ENCODE measurements at places on chromosomes 12 and 14. TPM values are rescaled to one million over a fixed set of nuclear protein-coding genes. Genes with fewer than 3 reads are reported as not detected.
A peak's percentile ranks its signal among the peaks of the same experiment; 100 is the strongest.

DNA sequence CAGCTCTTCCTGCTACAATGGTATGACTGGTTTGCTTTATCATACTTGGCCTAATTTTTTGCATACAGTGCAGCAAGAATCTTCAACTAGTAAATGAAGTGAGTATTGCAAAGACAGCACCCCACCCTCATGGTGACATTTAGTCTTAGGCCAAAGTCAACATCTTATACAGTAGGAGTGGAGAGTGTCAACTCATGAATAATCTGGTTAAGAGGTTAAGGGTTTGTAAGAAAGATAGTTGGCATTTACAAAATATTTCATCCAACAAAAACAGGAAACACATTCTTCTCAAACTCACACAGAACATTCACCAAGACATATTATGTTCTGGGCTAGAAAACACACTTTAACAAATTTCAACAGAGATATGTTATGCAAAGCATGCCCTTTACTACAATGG, 2.2 kb upstream of the OAS1 start:
- no peak overlapping the region for H3K4me3 ChIP-seq
- no peaks in the 10 kb centered on the region for H3K36me3 ChIP-seq
- peaks cover 32% of the 10 kb centered on the region for H3K4me1 ChIP-seq
- H3K27me3 ChIP-seq, result no peaks in the 10 kb centered on the region

DNA sequence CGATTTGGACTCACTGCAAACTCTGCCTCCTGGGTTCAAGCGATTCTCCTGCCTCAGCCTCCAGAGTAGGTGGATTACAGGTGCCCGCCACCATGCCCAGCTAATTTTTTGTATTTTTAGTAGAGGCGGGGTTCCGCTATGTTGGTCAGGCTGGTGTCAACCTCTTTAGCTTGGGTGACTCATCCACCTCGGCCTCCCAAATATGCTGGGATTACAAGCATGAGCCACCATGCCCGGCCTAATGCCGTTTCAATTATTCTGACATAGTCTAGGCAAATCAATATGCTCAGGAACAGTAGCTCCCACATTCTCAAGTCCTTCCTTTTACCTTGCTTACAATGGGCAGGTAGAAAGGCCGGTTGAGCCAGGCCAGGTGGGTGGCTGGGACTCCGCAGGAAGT, 82.0 kb upstream of the EEA1 start:
- DNase-seq, result no peak
- no peaks in the 10 kb centered on the region for H3K27me3 ChIP-seq
- no peaks in the 10 kb centered on the region for H3K36me3 ChIP-seq
- peaks cover 78% of the 10 kb centered on the region for H3K4me1 ChIP-seq
- H3K27ac ChIP-seq, result no peak overlapping the region

TGM1 gene
- 10.6 TPM for polyA plus RNA-seq

- no peak for DNase-seq
- no peaks in the 10 kb centered on the region for H3K27me3 ChIP-seq
- no peaks in the 10 kb centered on the region for H3K4me1 ChIP-seq
- no peak overlapping the region for H3K27ac ChIP-seq
- H3K36me3 ChIP-seq, result no peaks in the 10 kb centered on the region
- H3K4me3 ChIP-seq, result no peak overlapping the region
Observed at GRCh38 chr12:91744597-91744996, 401.0 kb downstream of the BTG1 start.

VASH1 gene
- 0.42 TPM for polyA plus RNA-seq

GRCh38 chr14:69501423-69501838, 16.9 kb downstream of the PLEKHD1 start:
- H3K4me1 ChIP-seq, result peaks cover 12% of the 10 kb centered on the region
- H3K4me3 ChIP-seq, result no peak overlapping the region
- DNase-seq, result no peak

GRCh38 chr12:42474391-42474790, 115.2 kb downstream of the PRICKLE1 start:
- H3K4me1 ChIP-seq, result no peaks in the 10 kb centered on the region
- no peaks in the 10 kb centered on the region for H3K36me3 ChIP-seq
- peaks cover under 1% of the 10 kb centered on the region for H3K27me3 ChIP-seq

DNA sequence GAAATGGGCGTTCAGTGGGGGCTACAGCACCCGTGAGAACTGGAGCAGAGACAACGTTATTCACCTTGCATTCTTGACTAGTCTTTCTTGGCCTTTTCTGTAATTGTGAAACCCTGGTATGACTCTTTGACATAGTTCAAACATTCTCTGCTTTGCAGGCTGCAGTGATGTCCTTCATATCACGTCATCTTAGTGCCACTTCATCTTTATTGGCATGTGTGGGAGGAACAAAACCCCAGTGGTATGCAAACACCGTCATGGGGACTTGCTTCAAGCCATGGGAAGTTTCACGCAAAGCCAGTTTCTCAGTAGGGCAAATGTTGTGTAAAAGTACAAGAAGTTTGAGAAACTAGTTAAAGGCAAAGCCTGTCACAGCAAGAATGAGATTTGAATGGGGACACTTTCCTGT, 20.2 kb upstream of the DUSP16 start:
- H3K27me3 ChIP-seq, result no peaks in the 10 kb centered on the region
- H3K27ac ChIP-seq, result no peak overlapping the region
- peaks cover 35% of the 10 kb centered on the region for H3K4me1 ChIP-seq
- DNase-seq, result peak; percentile 71
- H3K36me3 ChIP-seq, result no peaks in the 10 kb centered on the region

GRCh38 chr12:124317400-124317799, 22.5 kb downstream of the RFLNA start:
- H3K4me1 ChIP-seq, result no peaks in the 10 kb centered on the region
- no peak for DNase-seq
- peaks cover 10% of the 10 kb centered on the region for H3K27me3 ChIP-seq
- no peaks in the 10 kb centered on the region for H3K36me3 ChIP-seq
- H3K4me3 ChIP-seq, result no peak overlapping the region

TAS2R7 gene
- polyA plus RNA-seq, result not detected

- H3K4me3 ChIP-seq, result no peak overlapping the region
- H3K27ac ChIP-seq, result no peak overlapping the region
- H3K27me3 ChIP-seq, result no peaks in the 10 kb centered on the region
- no peaks in the 10 kb centered on the region for H3K36me3 ChIP-seq
- no peak for DNase-seq
- H3K4me1 ChIP-seq, result peaks cover 36% of the 10 kb centered on the region
Observed at GRCh38 chr12:70252832-70253231, 9.6 kb downstream of the CNOT2 start.

DNA sequence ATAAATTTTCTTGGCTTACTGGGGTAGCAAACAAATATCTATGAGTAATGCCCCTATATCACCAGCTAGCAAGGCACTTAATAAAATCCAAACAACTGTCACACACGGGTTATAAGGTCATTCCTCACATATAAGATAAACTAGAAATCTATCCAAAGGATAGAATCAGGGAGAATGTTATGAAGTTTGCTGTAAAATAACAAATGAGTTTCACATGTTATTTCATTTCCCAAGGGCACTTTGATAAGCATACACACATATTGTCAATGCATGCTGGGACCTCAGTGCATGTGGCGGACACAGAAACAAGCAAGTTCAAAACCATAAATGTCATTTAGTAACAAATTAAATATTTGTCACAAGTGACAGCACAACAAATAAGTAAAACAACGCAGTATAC, 429.4 kb downstream of the GXYLT1 start:
- DNase-seq, result no peak
- no peak overlapping the region for H3K27ac ChIP-seq
- no peak overlapping the region for H3K4me3 ChIP-seq
- no peaks in the 10 kb centered on the region for H3K27me3 ChIP-seq

SLC41A2 gene
- 1.8 TPM for polyA plus RNA-seq

DNA sequence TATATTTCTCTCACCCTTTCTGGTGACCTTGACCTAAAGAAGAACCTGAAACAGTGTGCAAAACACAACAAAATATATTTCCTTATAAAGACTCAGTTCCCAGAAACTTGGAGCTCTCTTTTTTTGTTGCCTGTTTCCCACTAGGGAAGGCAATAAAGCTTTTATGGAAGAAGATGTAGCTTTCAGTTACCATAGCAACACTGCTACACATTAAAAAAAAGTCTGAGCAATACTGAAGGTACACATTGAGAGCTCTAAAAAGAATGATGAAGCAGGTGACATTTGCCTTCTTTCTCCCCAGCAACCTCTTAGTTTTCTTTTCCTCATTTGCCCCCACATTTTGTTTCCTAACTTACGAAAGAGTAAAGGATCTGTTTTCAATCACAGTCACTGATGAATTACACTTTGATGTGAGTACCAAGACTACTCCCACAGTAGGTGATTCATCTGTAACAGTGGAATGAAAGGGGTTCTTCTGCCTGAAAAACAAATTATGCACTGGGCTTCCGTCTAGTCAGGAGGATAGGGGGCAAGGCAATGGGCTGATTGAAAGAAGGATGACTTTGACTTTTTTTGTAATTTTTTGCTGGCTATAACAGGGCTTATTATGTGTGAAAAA, 1.1 kb upstream of the CATSPERB start:
- no peaks in the 10 kb centered on the region for H3K27me3 ChIP-seq
- H3K4me3 ChIP-seq, result no peak overlapping the region
- DNase-seq, result no peak
- no peaks in the 10 kb centered on the region for H3K4me1 ChIP-seq
- no peak overlapping the region for H3K27ac ChIP-seq

PRKAB1 gene
- 36.0 TPM for polyA plus RNA-seq

- H3K4me1 ChIP-seq, result peaks cover 14% of the 10 kb centered on the region
- H3K27me3 ChIP-seq, result 0 out of 3 replicates have a peak, but pooled peaks cover 5% of the 10 kb centered on the region
- H3K4me3 ChIP-seq, result no peak overlapping the region
Observed at GRCh38 chr12:110704750-110705149, 15.8 kb upstream of the HVCN1 start.

CMA1 gene
- not detected for polyA plus RNA-seq

GRCh38 chr12:52699960-52700359, 3.4 kb downstream of the KRT77 start:
- no peak overlapping the region for H3K4me3 ChIP-seq
- H3K36me3 ChIP-seq, result no peaks in the 10 kb centered on the region
- peaks cover 20% of the 10 kb centered on the region for H3K27me3 ChIP-seq
- no peak overlapping the region for H3K27ac ChIP-seq
- DNase-seq, result no peak
- no peaks in the 10 kb centered on the region for H3K4me1 ChIP-seq

DNA sequence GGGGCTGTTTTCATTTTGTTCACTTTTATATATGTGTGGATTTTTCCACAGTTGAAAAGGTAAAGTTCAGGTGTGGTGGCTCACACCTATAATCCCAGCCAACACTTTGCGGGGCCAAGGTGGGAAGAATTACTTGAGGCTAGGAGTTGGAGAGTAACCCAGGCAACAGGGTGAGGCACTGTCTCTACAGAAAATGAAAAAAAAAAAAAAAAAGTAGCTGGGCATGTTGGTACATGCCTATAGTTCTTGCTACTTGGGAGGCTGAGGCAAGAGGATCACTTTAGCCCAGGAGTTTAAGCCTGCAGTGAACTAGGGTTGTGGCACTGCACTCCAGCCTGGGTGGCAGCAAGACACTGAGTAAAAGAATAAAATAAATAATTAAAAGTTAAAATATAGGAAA, 326.5 kb downstream of the NAV3 start:
- no peaks in the 10 kb centered on the region for H3K27me3 ChIP-seq
- no peak for DNase-seq
- H3K27ac ChIP-seq, result no peak overlapping the region
- no peak overlapping the region for H3K4me3 ChIP-seq
- no peaks in the 10 kb centered on the region for H3K4me1 ChIP-seq
- H3K36me3 ChIP-seq, result no peaks in the 10 kb centered on the region

DNA sequence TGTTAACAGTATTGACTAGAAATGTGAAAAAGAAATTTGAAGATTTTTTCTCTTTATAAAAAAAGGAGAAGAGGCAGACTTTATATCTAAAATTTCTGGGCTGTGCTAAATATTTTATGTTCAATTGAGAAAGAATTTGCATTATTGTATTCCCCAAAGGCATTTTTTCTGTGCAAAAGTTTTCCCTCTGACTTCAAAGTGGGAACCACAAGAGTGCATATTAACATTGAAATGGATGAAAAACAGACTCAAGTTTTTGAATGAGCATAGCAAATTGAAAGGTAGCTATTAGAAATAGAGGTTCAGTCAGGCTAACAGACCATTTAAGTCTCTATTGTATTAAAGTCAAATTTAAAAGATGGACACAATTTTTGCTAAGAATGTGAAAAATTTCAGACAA, 95.2 kb downstream of the RASSF9 start:
- no peak overlapping the region for H3K27ac ChIP-seq
- H3K36me3 ChIP-seq, result no peaks in the 10 kb centered on the region
- H3K4me1 ChIP-seq, result no peaks in the 10 kb centered on the region
- no peak for DNase-seq
- H3K4me3 ChIP-seq, result no peak overlapping the region
- H3K27me3 ChIP-seq, result no peaks in the 10 kb centered on the region

DTX1 gene
- not detected for polyA plus RNA-seq

DHRS2 gene
- polyA plus RNA-seq, result 1,621 TPM

GRCh38 chr14:58362798-58363412, 32.8 kb upstream of the TOMM20L start:
- no peaks in the 10 kb centered on the region for H3K27me3 ChIP-seq
- peak; percentile 41 for DNase-seq

DNA sequence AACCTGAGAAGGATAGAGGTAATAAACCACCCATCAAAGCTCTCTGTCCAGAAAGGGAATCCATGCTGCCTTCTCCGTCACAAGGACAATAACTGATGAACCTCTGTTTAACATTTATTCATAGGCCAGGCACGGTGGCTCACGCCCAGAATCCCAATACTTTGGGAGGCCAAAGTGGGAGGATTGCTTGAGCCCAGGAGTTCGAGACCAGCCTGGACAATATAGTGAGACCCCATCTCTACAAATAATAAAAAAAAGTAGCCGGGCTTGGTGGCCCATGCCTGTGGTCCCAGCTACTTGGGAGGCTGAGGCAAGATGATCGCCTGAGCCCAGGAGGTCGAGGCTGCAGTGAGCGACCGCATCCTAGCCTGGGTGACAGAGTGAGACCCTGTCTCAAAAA, 7.1 kb upstream of the FOS start:
- no peak for DNase-seq
- H3K4me3 ChIP-seq, result no peak overlapping the region
- peaks cover 45% of the 10 kb centered on the region for H3K27me3 ChIP-seq
- no peak overlapping the region for H3K27ac ChIP-seq

AICDA gene
- not detected for polyA plus RNA-seq

DNA sequence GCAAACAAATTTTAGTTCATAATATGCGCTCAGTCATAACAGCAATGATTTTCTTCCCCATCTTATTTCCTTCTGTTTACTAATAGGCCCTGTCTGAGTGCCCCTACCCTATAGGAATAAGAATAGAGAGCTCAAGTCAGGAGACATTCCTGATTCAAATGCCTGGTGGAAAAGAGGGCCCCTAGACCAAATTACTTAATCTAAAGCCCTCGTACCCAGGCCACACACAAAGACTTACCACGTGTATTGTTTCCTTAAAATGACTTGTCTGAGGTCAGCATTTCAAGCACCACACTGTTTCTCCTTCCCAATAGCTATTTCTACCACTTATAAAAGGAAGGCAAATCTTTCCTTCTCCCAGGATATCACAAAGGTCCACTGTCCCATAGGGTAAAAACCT, 314.9 kb upstream of the TMTC1 start:
- no peak overlapping the region for H3K27ac ChIP-seq
- no peak overlapping the region for H3K4me3 ChIP-seq
- no peaks in the 10 kb centered on the region for H3K27me3 ChIP-seq
- no peaks in the 10 kb centered on the region for H3K36me3 ChIP-seq

GRCh38 chr14:65287264-65288131, 125.0 kb upstream of the FUT8 start:
- H3K4me3 ChIP-seq, result no peak overlapping the region
- peaks cover 3% of the 10 kb centered on the region for H3K4me1 ChIP-seq

Measured in HepG2 (cell line).